ENCODE measurements at places on chromosomes 3 and 15. TPM values are rescaled to one million over a fixed set of nuclear protein-coding genes. Genes with fewer than 3 reads are reported as not detected.

DNA sequence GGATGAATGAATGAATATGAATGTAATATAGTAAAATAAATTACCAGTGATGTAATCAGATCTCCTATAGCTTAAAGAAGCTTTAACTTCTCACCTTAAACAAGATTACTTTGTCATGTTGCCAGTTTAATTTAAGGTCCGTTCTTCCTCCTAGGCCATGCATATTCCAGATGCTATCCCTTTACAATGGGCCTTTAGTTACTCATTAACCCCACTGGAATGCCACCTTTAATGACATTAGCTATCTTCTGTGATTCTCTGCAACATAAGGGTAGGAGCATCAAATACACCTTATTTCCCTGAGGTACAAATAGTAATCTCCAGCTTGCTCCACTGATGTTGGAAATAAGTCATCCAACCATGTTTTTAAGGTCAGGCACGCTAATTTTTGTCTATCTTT lies 63.0 kb upstream of the TIMP4 start:
- H3K36me3 ChIP-seq: no peaks in the 10 kb centered on the region
- H3K4me1 ChIP-seq: no peaks in the 10 kb centered on the region
- H3K27ac ChIP-seq: no peak overlapping the region
- no peaks in the 10 kb centered on the region for H3K27me3 ChIP-seq
- H3K4me3 ChIP-seq: no peak overlapping the region
- DNase-seq: no peak

DNA sequence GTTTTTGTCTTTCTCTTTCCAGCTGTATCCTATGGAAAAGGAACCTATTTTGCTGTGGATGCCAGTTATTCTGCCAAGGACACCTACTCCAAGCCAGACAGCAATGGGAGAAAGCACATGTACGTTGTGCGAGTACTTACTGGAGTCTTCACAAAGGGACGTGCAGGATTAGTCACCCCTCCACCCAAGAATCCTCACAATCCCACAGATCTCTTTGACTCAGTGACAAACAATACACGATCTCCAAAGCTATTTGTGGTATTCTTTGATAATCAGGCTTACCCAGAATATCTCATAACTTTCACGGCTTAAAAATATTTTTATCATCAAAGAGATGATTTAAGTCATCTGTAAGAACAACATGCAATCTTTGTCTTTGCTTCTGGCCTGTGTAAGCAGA lies 44.9 kb upstream of the PARP14 start:
- H3K4me1 ChIP-seq: peaks cover 6% of the 10 kb centered on the region
- no peak for DNase-seq
- H3K4me3 ChIP-seq: no peak overlapping the region
- no peaks in the 10 kb centered on the region for H3K27me3 ChIP-seq
- H3K36me3 ChIP-seq: no peaks in the 10 kb centered on the region

DNA sequence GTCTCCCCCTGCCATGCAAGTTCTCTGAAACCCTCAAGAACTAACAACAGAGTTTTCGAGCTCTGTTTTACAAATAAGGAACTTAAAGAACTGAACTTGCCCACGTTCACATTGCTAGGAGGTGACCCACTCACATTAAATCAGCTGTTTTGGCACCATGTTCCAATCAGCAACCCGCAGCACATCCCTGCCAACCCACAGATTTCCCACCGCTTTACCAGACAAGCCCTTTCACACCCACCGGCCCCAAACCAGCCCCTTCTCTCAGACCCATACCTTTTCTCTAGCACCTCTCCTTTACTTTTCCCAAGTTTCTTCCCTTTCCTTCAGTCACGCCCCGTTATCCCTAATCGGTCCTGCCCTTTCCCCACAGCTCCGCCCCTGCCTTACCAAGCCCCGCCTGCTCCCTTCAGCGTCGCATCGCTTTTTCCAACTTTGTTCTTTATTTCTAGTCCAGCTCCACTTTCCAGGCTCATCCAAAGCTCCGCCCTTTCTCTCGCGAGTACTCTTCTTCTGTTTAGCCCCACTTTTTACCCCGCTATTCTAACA lies 804 bp upstream of the BRPF1 start:
- no peaks in the 10 kb centered on the region for H3K4me1 ChIP-seq
- no peaks in the 10 kb centered on the region for H3K27me3 ChIP-seq
- H3K36me3 ChIP-seq: no peaks in the 10 kb centered on the region
- peak overlapping the region; percentile 28 for H3K4me3 ChIP-seq
- no peak for DNase-seq
- H3K27ac ChIP-seq: peak overlapping the region; percentile 73

EMC7 gene
- total RNA-seq: 31.6 TPM

SLC25A20 gene
- 11.3 TPM for total RNA-seq
